ENCODE measurements at places on chromosomes 1 and 21.
A peak's percentile ranks its signal among the peaks of the same experiment; 100 is the strongest.

- no peak for DNase-seq
Observed at GRCh38 chr1:8211883-8212579, 105.9 kb upstream of the SLC45A1 start.

- no peak for DNase-seq
Observed at GRCh38 chr1:8276173-8276914, 41.6 kb upstream of the SLC45A1 start.

GRCh38 chr1:63475761-63476160 lies 47.3 kb downstream of the ITGB3BP start:
- no peak for DNase-seq

DNA sequence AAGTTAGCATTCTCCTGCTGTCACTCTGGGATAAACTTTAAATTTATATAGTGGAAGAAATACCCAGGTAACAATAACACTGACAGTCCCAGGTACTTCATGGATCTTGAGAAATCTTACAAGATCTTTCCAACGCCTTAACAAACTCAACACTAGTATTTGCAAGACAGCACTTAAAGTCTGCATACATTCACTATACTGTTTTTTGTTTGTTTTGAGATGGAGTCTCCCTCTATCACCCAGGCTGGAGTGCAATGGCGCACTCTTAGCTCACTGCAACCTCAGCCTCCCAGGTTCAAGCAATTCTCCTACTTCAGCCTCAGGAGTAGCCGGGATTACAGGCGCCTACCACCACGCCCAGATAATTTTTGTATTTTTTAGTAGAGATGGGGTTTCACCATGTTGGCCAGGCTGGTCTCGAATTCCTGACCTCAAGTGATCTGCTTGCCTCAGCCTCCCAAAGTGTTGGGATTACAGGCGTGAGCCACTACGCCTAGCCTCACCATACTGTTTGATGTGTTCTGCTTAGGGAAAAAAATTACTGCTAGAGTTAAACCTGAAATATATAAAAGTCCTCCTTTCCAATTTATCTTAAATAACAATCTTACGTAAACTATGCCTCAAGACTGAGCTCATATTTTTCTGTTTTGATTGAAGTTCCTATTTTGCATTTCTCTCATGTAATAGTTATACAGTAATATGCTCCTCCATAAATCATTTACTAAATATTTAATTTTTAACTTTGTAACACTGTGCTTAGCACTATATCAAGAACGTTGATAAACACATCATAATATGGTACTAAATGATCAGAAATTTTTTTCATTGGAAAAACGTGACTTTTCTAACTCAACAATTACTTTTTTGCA lies 17.5 kb downstream of the EYA3 start:
- no peak for DNase-seq

- no peak for DNase-seq
Observed at GRCh38 chr1:230910755-230911117, 42.4 kb upstream of the C1orf198 start.

GRCh38 chr1:85580872-85581801 lies 576 bp downstream of the CCN1 start:
- no peak for DNase-seq

DNA sequence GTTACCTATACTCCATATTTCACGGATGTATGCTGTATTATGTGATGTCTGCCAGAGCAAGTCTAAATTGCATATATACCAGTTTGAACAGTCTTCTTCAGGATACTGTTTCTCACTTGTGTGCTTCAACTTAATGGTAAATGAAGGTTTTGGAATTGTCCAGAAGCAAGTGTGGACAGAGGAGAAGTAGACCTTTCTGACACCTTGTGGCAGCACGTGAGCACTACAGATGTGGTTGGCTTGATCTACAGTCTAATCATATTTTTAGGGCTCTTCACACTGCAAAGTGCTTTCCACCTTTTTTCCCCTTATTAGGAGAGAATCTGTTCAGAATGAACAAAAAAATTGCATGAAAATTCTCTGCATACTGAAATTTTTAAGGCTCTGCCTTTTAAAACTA lies 10.9 kb downstream of the MORC3 start:
- peak; percentile 62 for DNase-seq

GRCh38 chr1:236685917-236686814 lies at the start of gene ACTN2:
ACTN2 (plus strand) TSS chr1:236686499; CDS start chr1:236686674, 175 bp downstream.
- peak; percentile 54 for DNase-seq

DNA sequence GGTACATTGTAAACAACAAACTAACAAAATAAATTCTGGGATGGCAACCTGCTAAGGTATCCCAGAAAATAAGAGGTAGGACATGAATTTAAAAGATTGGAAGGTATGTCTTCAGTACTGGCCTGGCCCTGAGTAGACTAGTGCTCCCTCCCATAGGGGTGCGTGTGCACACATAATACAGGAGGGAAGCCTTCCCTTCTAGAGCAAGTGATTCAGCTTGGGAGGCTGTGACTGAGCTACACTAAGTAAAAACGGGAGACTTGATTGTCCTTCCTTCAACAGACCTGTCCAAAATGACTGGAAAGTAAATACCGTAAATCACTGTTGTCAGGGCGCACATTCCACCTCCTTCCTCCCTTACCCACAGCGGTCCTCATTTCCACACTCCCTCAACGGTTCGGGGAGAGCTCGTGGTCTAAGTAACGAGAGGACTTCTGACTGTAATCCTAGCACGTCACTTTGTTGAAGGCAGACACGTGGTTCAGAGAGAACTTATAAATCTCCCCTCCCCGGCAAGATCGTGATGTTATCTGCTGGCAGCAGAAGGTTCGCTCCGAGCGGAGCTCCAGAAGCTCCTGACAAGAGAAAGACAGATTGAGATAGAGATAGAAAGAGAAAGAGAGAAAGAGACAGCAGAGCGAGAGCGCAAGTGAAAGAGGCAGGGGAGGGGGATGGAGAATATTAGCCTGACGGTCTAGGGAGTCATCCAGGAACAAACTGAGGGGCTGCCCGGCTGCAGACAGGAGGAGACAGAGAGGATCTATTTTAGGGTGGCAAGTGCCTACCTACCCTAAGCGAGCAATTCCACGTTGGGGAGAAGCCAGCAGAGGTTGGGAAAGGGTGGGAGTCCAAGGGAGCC lies at the start of gene TGFB2:
TSS of gene TGFB2 (plus strand) at position 523 of the 859 bp plus-strand sequence. CDS start 1,366 bp downstream, outside the sequence.
- DNase-seq = no peak

DNA sequence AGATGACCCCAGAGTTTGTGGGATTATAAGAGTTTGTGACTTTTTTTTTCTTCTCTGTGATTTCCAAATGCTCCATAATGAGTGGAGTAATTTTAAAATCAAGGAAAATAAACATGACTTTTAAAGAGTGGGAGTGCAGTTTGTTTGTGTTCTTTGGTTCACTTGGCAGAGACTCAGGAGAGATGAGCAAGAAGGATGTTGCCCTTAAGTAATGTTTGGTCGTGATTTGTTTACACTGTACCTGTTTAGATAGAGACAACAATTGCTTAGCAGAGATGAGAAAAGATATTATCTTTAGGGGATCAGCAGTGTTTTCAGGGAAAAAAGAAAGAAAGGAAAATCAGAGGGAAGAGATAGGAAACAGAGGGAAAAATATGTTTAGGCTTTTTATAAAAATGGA lies 170.8 kb downstream of the ADSS2 start:
- no peak for DNase-seq

- peak; percentile 70 for DNase-seq
Observed at GRCh38 chr1:68496680-68497357, at the start of gene DEPDC1. DEPDC1 (minus strand) TSS chr1:68497082; CDS start chr1:68496999, 83 bp downstream.

DNA sequence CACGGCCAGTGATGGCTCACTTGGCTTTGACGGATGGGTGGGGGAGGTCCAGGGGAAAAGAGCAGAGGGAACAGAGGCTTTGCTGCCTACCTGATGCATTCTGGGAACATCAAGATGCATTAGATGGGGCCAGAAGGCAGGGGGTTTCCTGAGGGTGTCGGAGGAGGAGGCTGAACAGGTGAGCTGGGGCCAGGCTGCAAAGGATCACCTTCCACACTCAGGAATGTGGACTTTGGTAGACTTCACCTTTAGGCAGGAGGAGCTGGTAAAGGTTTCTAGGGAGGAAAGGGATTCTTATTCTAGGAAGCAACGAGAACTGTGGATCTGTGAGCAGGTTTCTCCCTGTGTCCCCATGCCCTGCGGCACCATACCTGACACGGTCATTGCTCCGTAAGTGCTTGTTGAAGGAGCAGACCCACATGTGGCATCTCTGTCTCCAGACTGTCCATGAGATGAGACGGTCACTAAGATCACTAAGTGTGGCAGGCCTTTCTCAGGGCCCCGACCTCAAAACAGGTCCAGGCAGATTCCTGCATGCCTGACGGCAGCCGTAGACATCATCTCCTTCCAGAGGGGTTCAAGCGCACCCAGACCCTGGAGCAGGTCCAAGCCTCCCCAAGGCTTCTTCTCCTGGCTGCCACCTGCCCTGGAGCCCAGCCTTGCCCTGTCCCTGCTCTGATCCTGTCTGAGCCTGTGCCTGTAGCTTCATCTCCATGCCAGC lies 89.1 kb upstream of the SLC25A33 start:
- no peak for DNase-seq

DNA sequence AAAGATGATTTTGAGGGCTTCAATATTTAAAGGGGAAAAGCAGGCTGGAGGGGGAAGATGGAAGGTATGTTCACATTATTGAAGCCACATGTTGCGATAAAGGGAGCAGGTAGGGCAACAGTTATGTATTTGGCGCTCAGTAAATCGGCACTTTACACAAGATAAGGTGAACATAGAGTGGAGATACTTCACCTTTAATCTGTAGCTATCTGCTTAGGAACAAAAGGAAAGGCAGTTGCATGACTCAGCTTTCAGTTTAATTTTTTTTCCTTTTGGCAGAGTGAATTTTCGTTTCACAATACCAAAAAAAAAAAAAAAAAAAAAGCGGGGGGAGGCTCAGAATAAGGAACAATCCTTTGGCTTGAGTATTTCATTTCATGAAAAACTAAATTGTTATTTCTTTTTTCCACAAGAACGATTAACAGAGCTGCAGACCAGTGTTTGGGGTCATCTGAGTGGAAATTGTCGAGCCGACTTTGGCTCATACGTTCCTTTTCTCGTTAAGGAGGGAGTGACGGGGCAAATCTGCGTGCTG lies 1.1 kb upstream of the COQ8A start:
- DNase-seq = no peak

DNA sequence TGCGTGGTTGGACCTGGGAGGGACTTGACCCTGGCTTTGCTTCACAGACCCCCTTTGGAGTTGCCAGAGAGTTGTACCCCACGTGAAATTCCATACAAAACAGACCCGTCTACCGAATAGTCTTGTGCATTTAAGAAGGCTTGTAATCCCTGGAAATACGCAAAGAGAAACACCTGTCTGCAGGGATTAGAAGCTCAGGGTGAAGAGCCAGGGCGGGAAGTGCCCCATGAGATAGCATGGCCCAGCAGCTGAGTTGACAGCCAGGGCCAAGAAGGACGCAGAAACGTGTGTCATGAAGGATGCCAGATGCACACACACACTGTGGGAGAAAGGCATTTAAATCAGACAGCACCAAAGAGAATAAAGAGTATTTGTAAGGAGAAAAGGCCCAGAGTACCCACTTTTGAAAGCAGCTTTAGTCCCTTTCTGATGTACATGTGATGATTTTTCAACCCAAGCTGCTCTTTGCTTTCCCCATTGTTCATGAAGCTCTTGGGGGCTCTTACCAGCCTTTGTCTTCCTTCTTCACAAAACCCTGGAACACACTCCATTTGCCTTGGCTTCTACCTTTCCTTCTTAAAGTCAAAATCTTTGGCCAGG lies 46.6 kb downstream of the PCP4 start:
- DNase-seq = no peak

- no peak for DNase-seq
Observed at GRCh38 chr1:55957276-55957675, 622.1 kb downstream of the PLPP3 start.

DNA sequence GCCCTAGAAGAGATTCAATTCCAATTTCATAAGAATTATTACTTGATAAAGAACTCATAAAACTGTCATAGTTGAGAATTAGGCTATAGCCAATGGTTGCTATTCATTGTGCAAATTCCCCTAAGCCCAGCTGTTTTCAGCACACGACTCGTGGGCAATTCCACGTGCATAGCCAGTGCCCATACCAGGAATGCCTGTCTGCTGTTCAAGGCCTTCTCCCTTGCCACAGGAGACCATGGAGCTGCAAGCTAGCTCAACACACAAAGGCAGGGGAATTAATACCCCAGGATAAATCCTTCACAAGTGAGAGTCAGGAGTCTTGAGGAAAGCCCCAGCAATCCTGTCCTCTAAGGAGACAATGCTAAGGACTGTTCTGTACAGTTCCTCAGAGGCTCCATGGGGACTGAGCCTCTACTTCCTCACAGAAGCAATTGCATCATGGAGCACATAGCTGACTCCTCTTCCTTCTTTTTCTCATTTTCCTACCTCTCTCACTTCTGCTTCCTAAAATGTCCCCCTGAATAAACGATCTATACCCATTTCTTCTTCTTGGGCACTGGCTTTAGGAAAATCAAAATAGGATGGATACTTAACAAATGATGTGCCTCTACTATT lies 19.1 kb upstream of the CHRM3 start:
- no peak for DNase-seq

GRCh38 chr1:86082183-86082582 lies 74.4 kb downstream of the COL24A1 start:
- DNase-seq = no peak

GRCh38 chr1:89363196-89363595 lies 663 bp upstream of the GBP6 start:
- no peak for DNase-seq

- no peak for DNase-seq
Observed at GRCh38 chr1:211741116-211741515, 65.7 kb upstream of the NEK2 start.

- DNase-seq = no peak
Observed at GRCh38 chr1:210709701-210710100, 381.0 kb downstream of the HHAT start.

DNA sequence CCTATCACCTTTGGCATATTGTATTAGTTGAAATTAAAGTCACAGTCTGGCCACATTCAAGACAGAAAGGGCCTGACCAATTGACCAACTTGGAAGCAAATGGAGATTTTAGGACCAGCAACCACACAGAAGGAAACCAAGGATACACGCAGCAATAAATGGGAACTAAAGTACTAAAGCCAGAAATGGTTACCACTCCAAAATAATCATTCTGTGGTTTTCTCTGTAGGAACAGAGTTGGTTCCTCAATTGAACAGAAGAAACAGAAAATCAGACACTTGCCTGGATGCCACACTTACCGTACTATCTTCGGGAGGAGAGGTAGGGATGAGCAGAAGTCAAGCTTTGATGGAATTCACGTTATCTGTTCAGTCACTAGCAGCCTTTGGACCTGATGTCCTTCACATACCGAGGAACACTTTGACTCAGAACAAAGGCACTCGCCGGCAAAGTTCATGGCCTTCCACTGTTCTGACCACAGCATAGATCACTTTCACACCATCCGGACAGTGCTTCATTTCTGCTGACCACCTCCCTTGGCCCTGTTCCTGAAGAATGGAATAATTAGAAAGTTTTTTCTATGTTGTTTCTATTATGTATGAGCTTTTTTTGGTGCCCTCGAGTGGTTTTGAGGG lies 96.9 kb downstream of the LPAR3 start:
- no peak for DNase-seq

DNA sequence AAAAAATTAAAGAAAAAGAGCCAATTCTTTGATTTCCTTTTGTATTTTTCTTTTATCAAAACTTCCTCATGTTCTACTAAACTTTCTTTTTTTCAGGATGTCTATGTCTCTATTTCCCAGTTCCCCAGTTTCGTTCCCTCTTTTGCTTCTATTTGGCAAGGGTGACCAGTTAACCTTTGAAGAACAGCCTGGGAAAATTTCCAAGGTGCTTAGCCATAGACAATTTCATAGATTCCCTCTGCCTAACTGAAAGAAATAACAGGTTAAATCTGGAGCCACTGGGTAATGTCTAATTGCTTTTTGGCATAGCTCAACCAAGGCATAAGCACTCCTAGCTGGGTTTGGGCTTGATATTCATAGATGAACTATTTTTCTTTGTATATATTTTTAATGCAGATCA lies 272.3 kb downstream of the ADGRL2 start:
- no peak for DNase-seq

- DNase-seq = no peak
Observed at GRCh38 chr21:27557356-27557755, 590.5 kb upstream of the ADAMTS5 start.
